Stomach (tissue), 19 donors: ENCODE measurements at places on chromosomes 3 and 15. TPM values are rescaled to one million over a fixed set of nuclear protein-coding genes. Genes with fewer than 3 reads are reported as not detected.

Gene SNRPA1
- 18.5 TPM for total RNA-seq

Gene SH2D7
- not detected for total RNA-seq

Gene GAP43
- 1.4 TPM for total RNA-seq

Gene SLC27A2
- 2.9 TPM for total RNA-seq

Gene PPP1R14D
- total RNA-seq, result 20.0 TPM

Gene HYAL2
- 25.2 TPM for total RNA-seq

Gene TMEM202
- total RNA-seq, result not detected

Gene PLS1
- 12.5 TPM for total RNA-seq

Gene ARGFX
- total RNA-seq, result not detected

Gene C2CD4B
- total RNA-seq, result 2.3 TPM

Gene GPR62
- total RNA-seq, result not detected

Gene PLCL2
- total RNA-seq, result 2.9 TPM

Gene AP2M1
- total RNA-seq, result 104 TPM

Gene SEC61A1
- total RNA-seq, result 54.5 TPM

Gene C3orf49
- total RNA-seq, result not detected

Gene ZNF717
- 32.5 TPM for total RNA-seq

Gene CLRN1
- total RNA-seq, result not detected

Gene PLA1A
- not detected for total RNA-seq

Gene FETUB
- not detected for total RNA-seq

Gene LRRIQ4
- total RNA-seq, result not detected

Gene ZPLD1
- total RNA-seq, result 0.58 TPM

Gene XCR1
- total RNA-seq, result not detected

Gene UQCC5
- not detected for total RNA-seq

Gene ACOX2
- total RNA-seq, result not detected

Gene GOLGA6L4
- total RNA-seq, result not detected

Gene PDE8A
- total RNA-seq, result 85.9 TPM

Gene TNFAIP8L3
- total RNA-seq, result 0.58 TPM

Gene PTH1R
- 4.0 TPM for total RNA-seq

Gene FAH
- total RNA-seq, result 19.7 TPM

Gene EBLN2
- total RNA-seq, result 24.0 TPM

Gene TRH
- not detected for total RNA-seq

Gene ENTPD3
- total RNA-seq, result not detected

Gene MEX3B
- not detected for total RNA-seq

Gene SOX14
- total RNA-seq, result not detected

Gene MST1R
- total RNA-seq, result 181 TPM

Gene PDZRN3
- total RNA-seq, result 80.6 TPM

Gene CNBP
- 202 TPM for total RNA-seq

Gene CYP19A1
- not detected for total RNA-seq

Gene EIF1B
- 16.3 TPM for total RNA-seq

Gene CLSTN2
- 1.7 TPM for total RNA-seq

Gene ZNF621
- total RNA-seq, result 30.4 TPM
